ENCODE measurements at places on chromosomes 16 and 17.

GRCh38 chr16:49605536-49606254 is 232.1 kb downstream of the C16orf78 start:
- no peak for DNase-seq

GRCh38 chr17:50685691-50686493 is 21.8 kb downstream of the ANKRD40 start:
- DNase-seq: no peak

DNA sequence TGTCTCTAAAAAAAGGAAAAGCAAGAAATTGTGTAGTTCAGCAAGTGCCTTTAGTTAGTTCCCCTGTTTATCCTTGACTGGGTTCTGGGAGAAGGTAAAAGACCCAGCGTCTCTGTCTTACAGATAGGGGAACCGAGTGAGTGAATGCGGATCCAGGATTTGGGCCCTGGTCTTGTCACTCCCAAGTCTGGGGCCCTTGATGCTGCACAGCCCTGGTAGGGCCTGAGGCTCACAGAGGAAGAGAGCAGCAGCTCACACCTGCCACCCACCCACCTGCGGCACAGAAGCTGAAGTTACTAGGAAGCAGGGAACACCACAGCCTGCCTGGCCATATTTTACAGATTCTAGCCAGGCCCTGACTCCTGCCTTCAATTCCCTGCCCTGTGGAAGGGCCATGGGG is 22.2 kb downstream of the LASP1 start:
- DNase-seq: no peak

DNA sequence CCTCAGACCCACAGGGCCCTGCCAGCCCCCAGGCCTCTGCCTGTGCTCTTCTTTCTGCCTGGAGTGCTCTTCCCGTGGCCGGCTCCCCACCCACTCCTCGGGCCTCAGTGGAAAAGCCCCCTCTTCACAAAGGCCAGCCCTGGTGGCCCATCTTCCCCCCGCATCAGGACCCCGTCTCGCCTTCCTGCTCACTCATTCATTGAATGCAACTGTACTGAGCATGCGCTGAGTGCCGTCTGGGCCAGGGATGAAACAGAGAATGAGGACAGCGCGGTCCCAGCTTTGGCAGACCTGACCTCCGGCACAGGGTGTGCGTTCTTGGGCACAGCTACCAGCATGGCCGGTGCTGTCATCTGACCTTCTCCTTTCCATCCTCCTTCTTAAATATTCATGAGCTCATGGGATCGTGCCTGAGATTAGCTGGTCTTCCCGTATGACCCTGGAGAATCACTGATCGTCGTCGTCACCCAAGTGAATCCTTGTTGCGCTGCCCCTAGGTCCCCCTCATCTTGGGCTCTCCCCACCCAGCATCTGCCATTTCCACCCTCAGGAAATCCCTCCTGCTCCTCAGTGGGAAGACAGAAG is 16.4 kb upstream of the OSGIN1 start:
- no peak for DNase-seq

DNA sequence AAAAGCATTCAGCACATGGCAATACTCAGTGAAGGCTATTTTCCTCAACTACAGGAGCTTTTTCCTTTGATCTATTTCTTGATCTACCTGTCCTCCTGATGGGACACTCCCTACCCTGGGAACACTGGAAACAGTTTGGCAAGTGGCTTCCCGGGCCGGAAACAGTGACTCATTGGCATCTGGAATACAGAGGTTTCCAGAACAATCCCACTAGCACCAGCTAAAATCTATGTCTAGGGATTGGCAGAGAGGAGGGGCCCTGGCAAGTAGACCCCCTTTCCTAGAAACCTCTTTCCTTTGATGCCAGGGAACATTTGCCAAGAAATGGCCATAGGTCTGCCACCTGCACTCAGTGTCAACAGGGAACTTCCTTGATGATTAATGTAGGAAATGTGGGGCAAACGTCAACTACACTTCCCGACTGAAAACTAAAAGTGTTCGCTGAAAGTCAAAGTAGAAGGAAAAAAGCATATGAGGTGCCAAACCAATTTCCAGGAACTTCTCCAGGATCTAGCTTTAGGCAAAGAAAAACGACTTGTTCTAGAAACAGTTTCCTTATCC is 30.4 kb upstream of the FBXW10B start:
- DNase-seq: no peak

Data from RWPE2 (cell line).